Activated naive CD4-positive, alpha-beta T cell (primary cell): ENCODE measurements at places on chromosomes 3 and 15.

DNA sequence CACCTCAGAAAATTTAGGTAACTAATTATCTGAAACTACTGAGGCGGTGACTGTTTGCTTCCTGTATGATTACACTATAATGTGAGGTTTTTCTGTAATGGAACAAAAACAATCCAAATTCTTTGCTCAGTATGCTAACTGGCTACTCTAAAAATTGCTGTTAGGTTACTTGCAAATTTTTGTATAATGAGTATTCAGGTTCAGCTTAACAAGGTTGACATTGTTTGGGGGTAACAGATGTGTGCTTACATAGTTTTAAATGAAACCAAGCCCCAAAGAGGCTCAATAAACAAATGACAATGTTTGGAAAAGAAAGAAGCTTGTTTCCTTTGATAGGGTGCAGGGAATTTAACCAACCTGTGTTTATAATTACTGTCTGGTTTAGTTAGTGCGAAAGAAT, 414.5 kb upstream of the MDFIC2 start:
- DNase-seq = no peak

GRCh38 chr3:43477600-43477999, 144.2 kb downstream of the ANO10 start:
- peak; percentile 42 for DNase-seq

- DNase-seq = no peak
These were observed 163.2 kb upstream of the GRM7 start for GRCh38 chr3:6697722-6698121.

DNA sequence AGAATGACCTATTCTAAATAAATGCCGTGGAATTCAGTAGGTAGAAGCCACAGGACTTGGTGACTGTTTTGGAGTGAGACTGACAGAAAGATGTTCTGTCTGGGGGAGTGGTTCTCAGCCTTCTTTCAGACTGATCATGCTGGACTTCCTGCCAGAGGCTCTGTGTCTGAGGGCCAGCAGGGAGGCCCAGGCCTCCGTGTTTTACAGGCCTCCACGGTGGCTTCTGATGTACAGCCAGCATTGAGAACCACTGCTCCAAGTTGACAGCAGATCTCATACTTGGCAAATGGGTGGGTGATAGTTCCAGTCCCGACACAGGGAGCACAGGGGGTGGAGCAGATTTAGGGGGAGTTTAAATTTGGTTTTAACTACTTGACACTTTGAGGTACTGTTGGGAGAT, 6.7 kb upstream of the PIGZ start:
- DNase-seq = no peak

GRCh38 chr3:124582621-124583395, 147.4 kb upstream of the UMPS start:
- DNase-seq = no peak

DNA sequence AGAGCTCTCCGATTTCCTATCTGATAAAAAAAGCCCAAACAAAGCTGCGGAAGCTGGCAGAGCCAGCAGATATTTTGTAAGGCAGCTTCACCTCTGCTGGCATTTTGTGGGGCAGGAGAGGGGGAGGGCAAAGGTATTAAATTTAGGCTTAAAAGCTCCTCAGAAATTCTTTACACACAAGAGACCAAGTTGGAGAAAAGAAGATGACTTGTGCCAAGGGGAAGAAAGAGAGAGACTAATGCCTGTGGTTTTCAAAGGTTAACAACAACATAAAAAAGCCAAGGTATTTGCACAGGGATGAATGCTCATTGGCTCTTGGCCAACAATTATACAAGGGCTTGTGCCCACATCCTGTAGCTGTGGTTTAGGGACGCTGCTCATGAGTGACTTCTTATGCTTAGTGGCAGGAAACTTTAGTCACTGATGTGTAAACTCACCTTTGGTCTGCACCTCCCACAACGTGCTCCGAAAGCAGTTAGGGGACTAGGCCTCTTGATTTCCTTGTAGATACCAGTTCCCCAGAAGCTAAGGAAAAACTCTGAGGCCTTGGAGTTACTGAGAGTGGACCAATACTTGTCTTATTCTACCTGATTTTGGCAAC, 152.9 kb downstream of the TPRG1 start:
- DNase-seq = peak; percentile 52

DNA sequence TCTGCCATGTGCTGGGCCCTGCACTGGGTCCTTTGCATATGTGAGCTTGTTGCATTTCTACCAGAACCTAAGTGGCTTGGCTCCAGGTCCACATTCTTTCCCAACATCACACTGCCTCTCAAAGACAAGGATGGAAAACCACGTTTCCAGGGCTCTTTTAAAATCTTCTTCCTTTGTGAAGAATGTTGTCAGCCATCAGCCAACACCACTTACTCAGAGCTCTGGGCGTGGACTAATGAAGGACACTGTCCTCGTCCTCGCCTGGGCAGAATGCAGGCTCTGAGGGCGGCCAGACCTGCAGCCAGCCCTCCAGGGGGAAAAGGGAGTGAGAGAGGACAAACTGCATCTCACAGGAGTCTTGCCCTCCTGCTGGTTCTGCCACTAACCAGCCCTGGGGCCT, 49.7 kb downstream of the MAGEF1 start:
- no peak for DNase-seq

- DNase-seq = no peak
These were observed 2.2 kb upstream of the NR2F2 start for GRCh38 chr15:96328181-96328876.

DNA sequence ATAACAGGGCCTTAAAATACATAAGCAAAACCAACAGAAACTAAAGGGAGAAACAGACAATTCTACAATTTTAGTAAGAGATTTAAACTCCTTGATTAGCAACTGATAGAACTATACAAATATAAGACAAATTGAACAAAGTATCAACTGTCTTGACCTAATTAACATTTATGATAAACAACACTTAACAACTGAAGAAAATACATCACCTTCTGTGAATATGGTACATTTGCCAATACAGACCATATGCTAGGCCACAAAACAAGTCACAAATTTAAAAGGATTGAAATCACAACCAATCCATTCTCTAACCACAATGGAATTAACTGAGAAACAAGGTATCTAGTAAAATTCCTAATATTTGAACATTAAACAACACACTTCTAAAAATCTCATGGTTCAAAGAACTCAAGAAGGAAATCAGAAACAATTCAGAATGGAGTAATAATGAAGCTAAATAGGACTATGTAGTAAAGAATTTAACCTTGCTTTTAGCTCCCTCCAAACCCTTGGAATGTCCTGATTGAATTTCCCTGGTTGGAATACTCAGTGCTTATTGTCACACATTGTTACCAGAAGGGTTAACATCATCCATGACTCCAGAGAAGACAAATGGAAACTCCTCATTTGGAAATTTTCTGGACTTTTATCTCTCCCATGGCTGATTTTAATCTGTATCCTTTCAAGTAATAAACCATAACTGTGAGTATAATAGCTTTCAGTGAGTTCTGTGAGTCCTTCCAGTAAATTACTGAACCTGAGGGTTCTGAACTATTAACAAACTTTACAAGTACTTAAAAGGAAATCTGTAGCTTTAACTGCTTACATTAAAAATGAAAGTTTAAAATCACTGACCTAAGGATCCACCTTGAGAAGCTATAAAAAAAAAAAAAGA, 88.8 kb downstream of the DLG1 start:
- no peak for DNase-seq

DNA sequence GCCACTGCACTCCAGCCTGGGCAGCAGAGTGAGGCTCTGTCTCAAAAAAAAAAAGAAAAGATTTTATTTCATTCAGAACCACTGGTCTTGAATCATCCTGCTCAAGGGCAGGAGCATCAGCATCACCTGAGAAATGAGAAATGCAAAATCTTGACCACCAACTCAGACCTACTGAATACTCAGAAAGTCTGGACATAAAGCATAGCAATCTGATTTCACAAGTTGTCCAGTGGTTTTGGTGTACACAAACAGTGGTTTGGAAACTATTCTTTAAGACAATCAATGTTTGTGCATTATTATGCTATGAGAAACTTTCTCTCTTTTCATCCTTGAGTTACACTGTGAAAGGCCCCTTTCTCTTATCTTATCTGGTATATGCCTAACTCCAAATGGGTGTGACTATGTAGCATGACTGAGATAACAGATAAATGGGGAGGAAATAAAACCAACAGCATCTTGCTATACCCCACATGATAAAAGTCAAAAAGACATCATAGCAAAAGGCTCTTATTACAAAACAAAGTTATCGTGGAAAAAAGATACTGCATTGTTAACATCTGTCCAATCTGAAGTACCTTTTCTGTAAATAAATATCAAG, 174.2 kb upstream of the STT3B start:
- no peak for DNase-seq

- DNase-seq = no peak
These were observed 985 bp downstream of the TRPC1 start for GRCh38 chr3:142724682-142725356.

- DNase-seq = no peak
These were observed 3.9 kb upstream of the MECOM start for GRCh38 chr3:169667166-169668071.

DNA sequence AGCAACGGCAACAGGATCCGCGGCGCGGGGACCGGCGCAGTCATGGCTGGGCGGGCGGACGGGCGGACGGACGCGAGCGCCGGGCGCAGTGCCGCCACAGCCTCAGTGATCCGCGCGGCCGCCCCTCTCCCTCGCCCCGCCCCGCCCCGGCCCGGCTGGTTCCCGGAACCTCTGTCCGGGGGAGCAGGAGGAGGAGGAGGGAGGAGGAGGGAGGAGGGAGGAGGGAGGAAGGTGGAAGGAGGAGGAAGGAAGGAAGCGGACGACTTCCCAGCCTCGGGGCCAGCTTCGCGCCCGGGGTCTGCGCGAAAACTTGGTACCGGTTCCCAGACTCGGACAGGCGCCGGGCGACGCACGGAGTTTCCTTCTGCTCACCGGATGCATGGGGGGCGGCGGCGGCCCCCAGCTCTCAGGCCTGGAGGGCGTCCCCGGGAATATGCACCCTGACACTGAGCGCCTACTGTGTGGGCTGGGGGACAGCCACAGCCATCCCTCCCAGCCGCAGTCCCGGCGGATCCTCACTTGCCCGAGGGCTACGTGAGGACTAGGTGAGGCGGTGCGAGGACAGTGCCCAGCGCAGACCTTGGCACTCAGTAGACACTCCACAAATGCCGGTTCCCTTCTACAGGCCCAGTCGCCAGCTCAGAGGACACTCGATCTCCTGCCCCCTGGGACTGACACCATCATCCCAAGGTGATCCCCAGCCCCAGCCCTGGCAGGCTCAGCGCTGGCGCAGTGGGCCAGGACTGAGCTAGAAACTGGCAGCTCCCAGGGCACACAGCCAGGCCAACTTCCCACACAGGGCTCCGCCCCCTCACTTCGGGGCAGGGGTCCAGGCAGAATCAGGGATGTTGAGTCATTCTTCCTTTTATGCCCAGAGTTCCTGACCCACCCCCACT, at the start of gene SHISA5:
TSS of gene SHISA5 (minus strand) at position 124 of the 896 bp plus-strand sequence. CDS start at position 44, 80 bp downstream.
- DNase-seq = no peak

DNA sequence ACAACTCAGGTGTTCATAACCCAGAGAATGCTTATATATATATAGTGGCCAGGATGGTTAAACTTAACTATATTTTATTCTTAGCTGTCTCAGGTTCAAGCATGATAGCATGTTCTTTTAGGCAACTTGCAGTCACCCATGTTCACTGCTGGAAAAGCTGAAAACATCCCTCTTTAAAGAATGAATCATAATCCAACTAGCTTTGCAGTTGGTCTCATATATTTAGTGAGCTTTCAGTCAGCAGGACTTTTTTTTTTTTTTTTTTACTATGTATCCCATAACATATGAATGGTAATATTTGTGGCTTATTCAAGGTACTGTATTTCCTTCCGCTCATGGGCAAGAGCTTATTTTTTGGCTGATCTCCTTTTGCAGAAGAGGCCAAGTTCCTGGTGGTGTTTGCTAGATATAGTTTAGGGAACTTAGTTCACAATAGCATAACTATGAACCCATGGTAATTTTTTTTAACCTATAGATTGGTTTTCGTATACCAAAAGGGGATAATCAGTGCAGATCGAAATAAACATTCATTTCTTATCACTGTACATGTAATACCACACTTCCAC, 77.6 kb downstream of the CMSS1 start:
- no peak for DNase-seq

GRCh38 chr3:126194713-126195305, 14.4 kb upstream of the ALDH1L1 start:
- DNase-seq = no peak

DNA sequence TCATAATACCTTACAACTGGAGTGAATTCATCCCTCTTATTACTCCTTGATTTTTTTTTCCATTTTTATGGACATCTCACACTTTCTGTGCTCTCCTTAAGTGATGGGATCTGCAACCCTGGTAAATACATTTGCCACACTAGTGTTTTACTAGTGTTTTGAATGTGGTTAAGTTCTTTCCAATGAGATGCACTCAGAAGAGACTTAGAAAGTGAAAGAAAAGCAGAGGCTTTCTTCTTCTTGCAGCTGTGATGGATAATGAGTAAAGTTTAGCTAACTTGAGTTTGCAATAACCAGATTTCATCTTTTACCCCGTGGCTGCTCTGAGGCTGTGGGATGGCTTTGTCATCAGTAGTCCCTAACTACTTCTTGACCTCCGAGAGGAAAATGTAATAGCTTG, 1248.4 kb downstream of the NSUN3 start:
- DNase-seq = no peak

GRCh38 chr3:110965976-110966375, 105.6 kb upstream of the NECTIN3 start:
- DNase-seq = no peak

DNA sequence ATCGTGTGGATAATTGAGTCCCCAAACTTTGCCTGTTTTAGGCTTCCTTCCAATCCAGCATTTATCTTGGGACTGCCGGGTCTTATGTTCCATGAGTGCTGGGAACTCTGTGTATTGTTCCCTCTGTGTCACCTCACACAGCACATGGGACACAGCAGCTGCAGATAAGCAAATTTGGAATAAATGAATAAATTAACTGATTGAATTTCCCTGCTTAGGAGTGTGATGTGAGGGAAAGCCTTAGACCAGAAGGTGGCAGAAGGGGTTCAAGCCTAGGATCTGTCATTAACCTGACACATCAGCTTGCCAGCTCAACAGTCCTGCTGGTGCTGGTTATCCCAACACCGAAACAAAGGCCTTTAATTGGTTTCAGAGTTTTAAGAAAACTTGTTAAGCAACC, 114.3 kb downstream of the OXSM start:
- DNase-seq = no peak

DNA sequence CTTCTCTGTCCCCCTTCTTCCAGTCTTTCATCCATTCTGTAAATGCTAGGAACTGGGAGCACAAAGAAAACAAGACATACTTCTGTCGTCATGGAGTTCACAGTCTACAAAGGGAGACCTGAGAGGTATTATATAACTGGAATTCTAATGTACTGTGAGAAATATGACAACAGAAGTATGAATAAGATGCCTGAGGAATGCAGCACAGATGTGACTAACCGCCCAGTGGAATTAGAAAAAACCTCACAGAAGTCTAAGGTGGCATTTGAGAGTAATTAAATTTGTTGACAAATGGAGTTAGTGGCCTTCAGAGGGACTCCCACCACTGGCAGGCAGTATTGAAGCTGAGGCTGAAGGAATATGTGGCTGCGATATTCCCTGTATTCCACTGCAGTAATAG, 168.5 kb upstream of the FAM3D start:
- DNase-seq = no peak

- DNase-seq = no peak
These were observed 82.8 kb upstream of the TNFSF10 start for GRCh38 chr3:172606021-172606420.

GRCh38 chr3:55802816-55803215, 315.7 kb upstream of the WNT5A start:
- DNase-seq = no peak
